ENCODE measurements at places on chromosomes 3 and 15.

GRCh38 chr3:30578479-30578878 is 27.9 kb upstream of the TGFBR2 start:
- no peak for DNase-seq

- no peak for DNase-seq
These were observed 671.7 kb upstream of the ROBO1 start for GRCh38 chr3:80439490-80439889.

DNA sequence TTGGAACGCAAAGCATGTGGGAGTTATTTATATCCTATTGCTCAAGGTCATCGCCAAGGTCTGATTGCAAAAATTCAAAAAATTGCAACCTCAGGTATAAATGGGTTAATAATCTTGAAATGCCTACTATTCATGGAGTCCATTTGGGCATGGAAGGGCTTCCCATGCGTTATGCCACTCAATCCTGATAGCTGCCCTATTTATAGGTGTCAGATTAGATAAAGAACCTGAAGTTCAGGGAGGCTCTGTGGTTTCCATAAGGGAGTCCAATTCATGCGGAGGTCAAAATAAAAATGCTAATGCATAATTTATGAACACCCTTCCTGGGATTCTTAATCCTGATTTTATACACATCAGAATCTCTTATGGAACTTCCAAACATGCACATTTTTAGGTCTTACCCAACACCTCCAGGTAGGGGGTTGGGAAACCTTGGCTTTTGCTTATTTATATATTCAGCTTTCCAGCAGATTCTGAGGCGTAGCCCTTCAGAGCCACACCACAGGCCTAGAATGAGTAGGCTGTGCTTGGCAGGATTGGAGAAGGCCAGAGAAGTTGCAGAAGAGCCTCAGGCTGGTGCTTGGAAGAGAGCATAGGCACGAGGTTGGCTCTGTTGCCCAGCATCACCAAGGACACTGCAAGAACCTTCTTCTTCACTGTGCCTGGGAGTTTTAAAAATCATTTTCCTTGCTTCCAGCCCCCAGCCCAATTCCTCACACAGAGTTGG is 324.4 kb upstream of the CFAP20DC start:
- DNase-seq, result no peak

- DNase-seq, result peak; percentile 26
These were observed 79.7 kb downstream of the TMEM266 start for GRCh38 chr15:76139368-76140073.

DNA sequence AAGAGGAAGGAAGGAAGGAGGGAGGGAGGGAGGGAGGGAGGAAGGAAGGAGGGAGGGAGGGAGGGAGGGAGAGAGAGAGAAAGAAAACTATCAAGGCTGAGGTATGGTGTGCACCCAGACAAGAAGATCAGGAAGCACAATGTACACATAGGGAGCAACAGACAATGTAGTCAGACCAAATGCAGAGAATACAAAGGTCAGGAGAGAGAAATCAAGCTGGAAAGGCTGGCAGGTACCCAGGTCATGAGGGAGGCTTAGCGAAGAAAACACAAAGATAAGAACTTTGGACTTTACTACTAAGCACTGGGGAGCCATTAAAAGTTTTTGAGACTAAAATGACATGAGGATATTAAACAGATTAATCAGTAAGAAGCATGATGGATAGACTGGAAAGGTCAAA is 176.0 kb upstream of the TMCO5A start:
- DNase-seq, result no peak

GRCh38 chr3:23619705-23620637 is 185.8 kb upstream of the UBE2E1 start:
- no peak for DNase-seq

GRCh38 chr15:85741662-85742061 is 53.1 kb downstream of the KLHL25 start:
- DNase-seq, result no peak
